AG04450 (cell line): ENCODE measurements at places on chromosomes 3 and 15. TPM values are rescaled to one million over a fixed set of nuclear protein-coding genes. Genes with fewer than 3 reads are reported as not detected.

- no peak for DNase-seq
Measured at GRCh38 chr3:194910414-194910984, 224.8 kb downstream of the FAM43A start.

- no peak for DNase-seq
Measured at GRCh38 chr3:115418583-115418982, 204.7 kb upstream of the GAP43 start.

GRCh38 chr3:98788651-98789050 lies 25.5 kb downstream of the ST3GAL6 start:
- DNase-seq, result no peak

DNA sequence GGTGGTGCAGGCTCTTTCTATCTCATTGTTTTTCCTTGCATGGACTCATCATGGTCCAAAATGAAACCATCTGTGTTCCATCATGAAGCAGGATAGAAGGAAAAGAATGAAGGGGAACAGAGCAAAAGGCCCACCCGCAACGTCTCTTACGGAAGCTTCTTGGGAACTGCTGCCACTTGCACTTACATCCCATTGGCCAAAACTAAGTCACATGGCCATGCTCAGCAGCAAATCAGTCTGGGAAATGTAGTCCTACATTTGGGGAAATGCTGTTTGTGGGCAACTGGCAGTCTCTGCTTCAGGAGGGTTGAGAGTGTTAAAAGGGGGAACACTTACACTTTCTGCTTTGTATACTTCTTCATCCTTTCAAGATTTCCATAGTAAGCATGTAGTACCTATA lies 191.6 kb downstream of the SV2B start:
- DNase-seq, result no peak

The SNX22 gene
- polyA plus RNA-seq, result 0.06 and 0.10 TPM in 2 replicates
